NCI-H1048 (cell line): ENCODE measurements at places on chromosomes 3 and 15.

- no peak for DNase-seq
Measured at GRCh38 chr3:128933922-128934253, 54.5 kb downstream of the ACAD9 start.

- no peak for DNase-seq
Measured at GRCh38 chr3:37906734-37907282, 45.1 kb downstream of the CTDSPL start.

DNA sequence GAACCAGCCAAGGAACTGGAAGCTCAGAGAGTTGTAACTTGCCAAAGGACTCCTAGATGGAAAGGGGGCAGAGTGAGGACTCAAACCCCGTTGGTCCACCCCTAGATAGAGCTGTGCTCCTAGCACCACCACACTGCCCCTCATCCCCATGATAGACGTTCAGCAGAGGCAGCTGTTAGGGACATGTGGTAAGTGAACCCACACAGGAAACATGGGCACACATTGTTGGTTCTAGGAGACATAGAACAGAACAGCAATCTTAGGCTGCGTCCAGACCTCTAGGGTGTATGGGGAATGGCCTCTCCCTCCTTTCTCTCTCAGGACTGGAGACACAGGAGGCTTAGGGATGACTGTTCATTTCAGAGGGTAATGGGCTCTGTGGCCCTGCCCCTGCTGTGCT is 102.7 kb downstream of the ANP32A start:
- no peak for DNase-seq

DNA sequence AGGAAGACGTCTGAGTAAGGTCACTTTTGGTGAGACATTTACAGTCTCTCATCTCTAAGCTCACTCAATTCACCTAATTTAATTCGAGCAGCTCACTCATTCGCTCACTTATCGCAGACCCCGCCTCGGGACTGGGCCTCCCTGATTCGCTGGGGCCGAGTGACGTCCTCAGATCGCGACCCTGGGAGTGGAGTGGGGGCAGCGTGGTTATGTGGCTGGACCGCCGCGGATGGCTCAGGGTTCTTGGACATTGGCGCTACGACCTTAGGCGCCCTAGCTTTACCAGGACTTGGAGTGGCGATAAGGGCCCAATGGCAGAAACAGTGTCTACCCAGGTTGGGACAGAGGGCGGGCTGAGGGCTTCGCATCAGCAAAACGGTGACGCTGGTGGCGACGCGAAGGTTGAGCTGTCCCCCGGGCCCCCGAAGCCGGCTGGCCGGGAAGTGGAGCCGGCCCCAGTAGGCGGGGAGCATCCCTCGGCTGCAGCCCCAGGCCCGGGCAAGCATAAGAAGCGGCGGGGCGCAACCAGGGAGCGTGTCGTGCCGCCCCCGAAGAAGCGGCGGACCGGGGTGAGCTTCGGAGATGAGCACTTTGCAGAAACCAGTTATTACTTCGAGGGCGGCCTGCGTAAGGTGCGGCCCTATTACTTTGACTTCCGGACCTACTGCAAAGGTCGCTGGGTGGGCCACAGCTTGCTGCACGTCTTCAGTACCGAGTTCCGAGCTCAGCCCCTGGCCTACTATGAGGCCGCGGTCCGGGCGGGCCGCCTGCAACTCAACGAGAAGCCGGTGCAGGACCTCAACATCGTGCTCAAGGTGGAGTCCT is at the start of gene RPUSD2:
TSS of gene RPUSD2 (plus strand) at position 171 of the 825 bp plus-strand sequence. CDS start at position 210, 39 bp downstream.
- DNase-seq, result peak; percentile 52

DNA sequence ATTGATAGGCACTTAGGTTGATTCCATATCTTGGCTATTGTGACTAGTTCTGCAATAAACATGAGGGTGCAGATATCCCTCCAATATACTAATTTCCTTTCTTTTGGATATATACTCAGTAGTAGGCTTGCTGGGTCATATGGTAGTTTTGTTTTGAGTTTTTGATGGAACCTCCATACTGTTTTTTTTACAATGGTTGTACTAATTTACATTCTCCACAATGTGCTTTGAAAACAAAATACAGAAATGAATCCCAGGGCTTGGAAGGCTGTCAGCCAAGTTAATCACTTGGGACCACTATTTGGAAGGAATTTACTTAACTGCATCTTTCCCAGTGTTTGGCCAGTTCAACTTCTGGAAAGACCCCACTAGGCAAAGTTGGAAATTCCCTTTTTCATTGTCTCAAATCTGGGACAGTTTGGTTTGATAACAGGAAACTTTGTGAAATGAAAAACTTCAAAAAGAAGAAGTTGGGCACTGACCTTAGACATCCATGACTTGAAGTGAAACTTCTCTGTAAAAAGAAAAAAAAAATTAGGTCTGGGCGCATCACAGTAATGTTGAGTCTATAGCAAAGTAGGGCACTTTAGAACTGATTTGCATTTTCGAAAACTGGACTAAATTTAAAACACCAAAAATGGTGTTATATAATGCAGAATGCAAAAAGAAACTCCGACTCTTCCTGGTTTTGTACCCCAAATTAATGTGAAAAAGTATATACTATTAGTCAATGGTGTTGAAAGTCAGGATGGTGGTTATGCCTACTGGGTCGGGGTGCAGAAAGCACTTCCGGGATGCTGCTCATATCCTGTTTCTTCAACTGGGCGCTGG is 6.0 kb downstream of the CTSH start:
- DNase-seq, result no peak

GRCh38 chr3:165466856-165467255 is 270.7 kb upstream of the SLITRK3 start:
- DNase-seq, result no peak

DNA sequence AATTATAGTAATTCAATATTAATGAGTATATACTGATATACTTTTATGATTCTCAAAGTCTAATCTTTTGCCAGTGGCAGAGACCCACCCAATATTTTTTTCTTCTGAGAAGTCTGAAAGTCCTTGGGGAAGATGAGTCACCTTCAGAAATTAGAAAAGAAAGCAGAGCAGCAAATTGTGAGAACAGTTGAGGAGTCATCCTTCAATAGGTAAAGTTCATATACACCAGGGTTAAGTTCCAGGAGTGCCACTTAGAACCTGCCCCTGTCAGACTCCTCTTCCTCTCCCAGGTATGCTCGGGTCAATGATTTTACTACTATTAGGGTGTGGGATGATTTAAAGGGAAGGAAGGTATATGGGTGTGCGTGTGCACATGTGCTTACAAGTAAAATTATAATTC is 7.1 kb downstream of the CLRN1 start:
- DNase-seq, result no peak

DNA sequence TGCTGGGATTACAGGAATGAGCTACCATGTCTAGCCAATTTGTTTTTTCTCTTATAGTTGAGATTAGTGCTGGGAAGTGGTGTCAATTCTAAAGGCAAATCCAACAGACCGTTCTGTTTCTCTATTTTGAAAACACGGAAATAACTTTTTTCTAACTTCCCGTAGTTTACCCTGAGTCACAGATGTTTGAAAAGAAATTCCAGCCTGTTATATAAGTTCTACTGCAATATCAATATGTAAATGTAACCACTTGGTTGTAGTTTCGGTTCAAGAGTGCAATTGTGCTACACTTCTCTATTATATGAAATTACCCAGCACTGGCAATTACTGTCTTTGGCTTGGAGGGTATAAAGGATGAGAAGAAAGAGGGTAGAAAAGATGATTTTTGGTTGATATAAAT is 22.3 kb upstream of the GNB4 start:
- no peak for DNase-seq

DNA sequence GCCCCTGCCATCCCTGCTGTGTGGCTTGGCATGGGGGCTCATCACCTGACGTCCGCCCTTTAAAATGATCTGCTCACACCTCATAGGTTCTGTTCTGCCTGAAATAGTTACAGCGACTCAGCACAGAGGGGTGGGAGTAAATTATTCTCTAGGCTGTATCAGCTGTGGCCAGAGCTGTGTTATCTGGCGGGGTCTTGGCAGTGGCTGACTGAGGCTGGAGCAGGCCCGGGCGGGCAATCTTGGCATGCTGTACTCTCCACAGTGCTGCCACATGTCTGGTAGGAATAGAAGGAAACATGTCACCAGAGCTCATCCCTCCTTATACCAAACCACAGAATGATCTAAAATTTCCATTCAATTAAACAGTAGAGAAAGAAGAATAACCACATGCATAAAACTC is 499.9 kb upstream of the LMCD1 start:
- no peak for DNase-seq

DNA sequence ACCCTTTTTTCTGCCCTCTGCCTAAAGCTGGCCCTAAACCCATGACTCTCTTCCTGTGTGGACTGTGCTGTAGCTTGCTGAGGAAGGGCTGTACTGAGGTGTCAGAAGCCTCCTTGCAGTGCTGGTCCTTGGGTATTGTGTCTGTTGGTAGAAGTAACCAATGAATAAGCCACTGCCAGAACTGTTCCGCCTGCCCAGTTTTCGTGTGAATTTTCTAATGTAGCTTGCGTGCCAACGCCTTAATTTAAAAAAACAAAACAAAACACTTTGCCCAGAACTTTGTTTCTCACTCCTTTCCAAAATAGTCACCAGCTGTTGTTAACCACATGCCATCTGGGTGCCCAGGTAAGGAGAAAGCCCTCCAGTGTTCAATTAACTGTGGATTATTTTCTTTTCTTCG is 101.9 kb downstream of the KLHL25 start:
- no peak for DNase-seq

DNA sequence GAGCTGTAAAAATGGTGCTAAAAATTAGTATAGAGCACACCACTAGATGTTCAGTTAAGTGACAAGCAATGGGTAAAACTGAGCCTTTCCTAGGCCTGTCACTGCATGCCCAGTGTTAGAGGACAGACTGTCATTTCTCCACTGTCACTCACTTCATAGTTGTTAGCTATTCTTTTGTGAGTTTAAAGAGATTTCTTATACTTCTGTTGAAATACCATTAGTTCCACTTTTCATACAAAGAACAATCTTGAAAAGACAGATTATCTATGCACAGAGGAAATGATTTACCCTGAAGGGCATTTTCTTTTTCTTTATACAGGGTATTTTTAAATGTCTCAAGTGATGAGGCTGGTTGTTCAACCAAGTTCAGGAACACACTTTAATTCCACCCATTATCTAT is 28.3 kb upstream of the CHMP2B start:
- DNase-seq, result no peak

- DNase-seq, result no peak
Measured at GRCh38 chr15:57307527-57308169, 68.7 kb upstream of the CGNL1 start.

DNA sequence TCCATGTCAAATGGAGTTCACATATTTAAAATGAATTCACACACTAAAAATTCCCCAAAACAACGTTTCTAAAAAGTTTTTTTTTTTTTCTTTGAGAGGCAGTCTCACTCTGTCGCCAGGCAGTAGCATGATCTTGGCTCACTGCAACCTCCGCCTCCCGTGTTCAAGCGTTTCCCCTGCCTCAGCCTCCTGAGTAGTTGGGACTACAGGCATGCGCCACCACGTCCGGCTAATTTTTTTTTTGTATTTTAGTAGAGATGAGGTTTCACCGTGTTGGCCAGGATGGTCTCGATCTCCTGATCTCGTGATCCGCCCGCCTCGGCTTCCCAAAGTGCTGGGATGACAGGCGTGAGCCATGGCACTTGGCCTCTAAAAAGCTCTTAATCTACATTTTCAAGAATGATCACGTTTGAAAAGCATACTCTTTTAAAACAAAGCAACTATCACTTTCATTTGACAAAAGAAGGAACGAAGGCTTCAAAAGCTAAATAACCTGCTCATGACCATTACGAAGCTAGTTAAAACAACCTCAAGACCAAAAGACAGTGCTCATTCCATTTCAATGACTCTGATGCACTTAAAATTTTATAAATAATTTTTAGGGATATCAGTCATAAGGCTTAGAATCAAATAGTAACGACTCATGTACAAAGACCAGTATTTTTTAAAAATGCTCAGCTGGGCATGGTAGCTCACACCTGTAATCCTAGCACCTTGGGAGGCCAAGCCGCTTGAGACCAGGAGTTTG is 5.5 kb downstream of the UBE3A start:
- no peak for DNase-seq

DNA sequence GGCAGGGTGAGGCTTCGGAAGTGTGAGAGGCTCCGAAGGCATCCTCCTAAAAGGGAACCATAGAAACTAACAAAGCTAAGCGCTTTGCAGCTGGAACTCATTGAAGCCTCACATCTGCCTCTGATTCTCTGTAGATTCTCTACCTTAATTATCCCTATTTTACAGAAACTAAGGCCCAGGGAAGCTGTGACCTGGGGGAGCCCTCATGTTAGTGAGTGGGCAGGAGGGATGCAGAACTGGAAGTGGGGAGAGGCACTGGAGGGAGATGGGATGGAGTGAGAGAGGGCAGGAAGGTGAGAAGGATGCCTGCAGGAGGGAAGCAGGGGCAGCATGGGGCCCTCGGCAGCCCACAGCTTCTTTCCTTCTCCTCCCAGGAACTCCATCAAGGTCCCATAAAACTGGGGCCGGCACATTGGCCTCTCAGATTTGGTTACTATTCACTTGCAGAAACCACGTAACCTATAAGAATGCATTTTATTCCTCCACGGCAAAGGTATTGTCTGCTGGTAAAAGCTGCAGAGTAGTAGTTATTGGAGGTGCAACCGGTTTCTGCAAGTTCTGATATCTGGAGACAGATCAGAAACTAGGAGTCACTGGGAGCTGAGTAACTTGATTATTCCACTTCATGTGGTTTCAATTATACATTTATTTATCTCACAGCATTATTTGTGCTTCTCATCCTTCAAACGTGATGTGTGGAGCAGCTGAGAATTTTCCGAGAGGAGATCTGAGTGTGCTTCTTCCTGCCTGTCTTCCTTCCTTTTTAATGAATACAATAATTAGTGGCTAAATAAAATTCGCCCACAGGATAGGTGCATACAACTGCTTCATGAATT is 24.0 kb upstream of the CHCHD6 start:
- no peak for DNase-seq

- DNase-seq, result no peak
Measured at GRCh38 chr3:12869035-12869621, 27.8 kb upstream of the RPL32 start.

DNA sequence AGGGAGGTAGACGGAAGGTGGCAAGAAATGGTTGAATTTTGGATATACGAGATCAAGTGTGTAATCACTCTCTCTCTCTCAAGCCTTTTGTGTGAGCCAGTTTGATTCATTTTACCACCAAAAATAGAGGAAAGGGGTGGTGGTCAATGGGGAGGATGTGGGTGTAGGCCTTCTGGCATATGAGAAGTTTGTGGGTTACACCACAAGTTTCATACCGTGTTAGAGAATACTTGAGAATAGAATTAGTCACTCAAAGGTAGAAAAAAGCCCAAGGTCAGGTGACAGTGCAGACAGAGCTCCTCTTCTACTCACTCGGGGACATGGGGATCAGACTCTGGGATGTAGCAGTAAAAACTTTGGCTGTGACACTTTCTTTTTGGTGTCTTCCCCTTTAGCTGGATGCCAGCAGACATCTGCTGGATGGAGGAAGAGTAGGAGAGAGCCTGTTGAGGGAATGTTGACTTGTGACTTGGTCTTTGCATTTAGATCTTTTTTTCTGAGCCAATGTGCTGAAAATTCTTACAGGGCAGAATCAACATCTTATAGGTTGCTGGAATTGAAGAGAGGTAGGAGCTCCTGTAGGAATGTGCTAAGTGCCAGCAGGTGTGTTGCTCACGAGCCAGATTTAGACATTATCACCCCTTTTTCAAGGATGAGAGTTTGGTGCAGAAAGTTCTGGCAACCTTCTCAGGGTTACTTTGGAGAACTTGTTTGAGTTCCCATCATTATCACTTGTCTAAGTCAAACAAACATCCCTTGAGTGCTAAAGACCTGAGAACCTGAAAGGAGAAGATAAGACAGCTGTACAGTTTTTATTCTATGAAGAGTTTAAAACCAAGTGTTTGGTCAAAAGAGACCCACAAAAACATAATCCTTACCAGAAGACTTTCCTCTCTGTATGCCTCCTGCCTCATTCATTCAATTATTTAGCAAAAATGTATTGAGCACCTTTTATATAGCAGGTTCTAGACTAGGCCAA is 43.9 kb upstream of the RYK start:
- DNase-seq, result no peak
